ENCODE measurements at places on chromosomes 16 and 17.

DNA sequence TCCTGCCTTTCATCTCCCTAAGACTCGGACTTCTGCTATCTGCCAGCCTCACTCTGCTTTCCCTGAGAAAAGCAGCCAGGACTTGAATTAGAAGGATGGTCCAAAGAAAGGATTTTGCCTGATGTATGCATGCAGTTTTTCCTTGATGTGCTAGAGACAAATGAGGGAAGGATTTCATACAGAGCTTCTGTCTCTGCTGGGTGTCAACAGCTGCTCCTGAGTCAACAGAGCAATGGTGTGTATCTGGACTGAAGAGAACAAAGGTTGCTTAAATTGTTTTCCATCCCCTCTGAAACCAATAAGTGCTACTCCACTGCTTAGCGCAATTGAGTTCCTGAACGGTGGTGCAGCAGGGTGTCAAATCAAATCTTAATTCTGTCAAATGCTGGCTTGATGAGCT, 680.6 kb upstream of the C16orf82 start:
- DNase-seq = no peak

- no peak for DNase-seq
Observed at GRCh38 chr17:47791025-47791424, 30.6 kb downstream of the OSBPL7 start.

GRCh38 chr16:1989209-1990100, at the start of gene SYNGR3:
Gene SYNGR3, plus strand, starts transcription at chr16:1989970. Its CDS starts 133 bp downstream, at chr16:1990103.
- no peak for DNase-seq

DNA sequence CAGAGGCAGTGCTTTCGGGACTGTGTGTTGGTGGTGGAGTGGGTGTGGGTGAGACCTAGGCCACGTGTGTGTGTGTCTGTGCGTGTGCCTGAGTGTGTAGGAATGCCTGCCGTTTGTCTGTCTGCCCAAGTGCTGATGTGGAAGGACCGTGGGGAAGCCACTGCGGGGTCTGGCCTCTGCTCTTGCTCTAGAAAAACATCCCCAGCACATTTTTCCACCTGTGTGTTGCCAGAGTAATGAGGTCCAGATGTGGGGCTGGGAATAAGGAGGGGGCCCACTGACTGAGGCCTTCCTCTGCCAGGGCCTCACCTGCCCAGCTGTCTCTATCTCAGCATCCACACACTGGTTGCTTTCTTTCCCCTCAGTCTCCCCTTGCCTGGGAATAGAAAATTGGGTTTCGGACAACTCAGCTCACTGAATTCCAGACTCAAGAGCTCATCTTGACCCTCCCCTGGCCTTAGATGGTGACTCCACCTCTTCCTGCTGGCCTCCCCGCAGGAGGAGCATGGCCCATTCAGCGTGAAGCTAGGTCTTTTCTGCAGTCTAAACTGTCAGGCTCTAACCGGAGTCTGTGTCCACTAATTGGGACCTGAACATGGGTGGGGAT, 7.6 kb downstream of the SGCA start:
- DNase-seq = no peak

GRCh38 chr17:27555339-27555738, 75.6 kb upstream of the LGALS9 start:
- no peak for DNase-seq

GRCh38 chr16:57262841-57263540, 17.9 kb downstream of the ARL2BP start:
- no peak for DNase-seq

- DNase-seq = peak; percentile 95
Observed at GRCh38 chr16:30658731-30659506, 688 bp downstream of the FBRS start.

- no peak for DNase-seq
Observed at GRCh38 chr16:27313422-27314160, at the start of gene IL4R. Gene IL4R, plus strand, starts transcription at chr16:27313974. Its CDS starts 26,230 bp downstream, at chr16:27340204.

DNA sequence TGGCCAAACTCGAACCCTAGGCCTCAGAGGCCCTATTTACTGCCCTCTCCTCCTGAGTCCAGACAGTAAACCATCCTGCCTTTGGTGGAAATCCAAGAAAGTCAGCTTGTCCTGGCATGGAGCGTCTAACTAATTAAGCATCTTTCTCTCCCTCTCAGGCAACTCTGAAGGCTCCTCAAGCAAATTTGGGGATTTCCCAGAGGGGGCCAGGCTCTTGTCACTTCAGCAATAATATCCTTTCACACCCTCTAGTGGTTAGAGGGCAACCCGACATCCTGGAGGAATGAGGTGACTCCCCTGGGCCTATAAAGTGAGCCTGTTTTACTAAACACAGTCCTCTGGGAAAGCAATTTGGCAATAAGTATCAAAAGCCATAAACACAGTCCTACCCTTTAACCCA, 60.4 kb downstream of the NOG start:
- peak; percentile 26 for DNase-seq

DNA sequence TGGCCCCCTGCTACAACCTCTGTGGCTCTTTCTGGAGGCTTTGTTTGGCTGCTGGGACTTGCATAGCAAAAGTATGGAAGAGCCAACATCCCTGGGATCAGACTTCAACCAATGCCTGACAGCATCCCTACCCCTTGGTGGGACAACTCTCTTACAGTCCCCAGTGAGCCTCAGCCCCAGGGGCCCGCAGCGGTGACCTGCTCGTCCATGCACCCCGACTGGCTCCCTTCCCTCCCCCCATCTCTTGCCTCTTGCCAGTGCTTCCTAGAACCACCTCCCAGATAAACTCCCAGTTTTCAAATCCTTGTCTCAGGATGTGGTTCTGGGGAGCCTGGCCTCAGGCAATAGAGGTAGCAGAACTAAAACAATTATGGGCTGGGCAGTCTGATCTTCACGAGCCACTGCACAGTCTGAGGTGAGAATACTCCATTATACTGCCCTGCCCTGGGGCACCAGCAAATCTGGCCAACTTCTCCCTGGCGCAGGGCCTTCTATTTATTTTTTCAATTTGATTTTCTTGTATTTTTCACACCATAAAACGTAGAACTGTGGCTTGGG, 86.6 kb upstream of the BRD7 start:
- DNase-seq = no peak

DNA sequence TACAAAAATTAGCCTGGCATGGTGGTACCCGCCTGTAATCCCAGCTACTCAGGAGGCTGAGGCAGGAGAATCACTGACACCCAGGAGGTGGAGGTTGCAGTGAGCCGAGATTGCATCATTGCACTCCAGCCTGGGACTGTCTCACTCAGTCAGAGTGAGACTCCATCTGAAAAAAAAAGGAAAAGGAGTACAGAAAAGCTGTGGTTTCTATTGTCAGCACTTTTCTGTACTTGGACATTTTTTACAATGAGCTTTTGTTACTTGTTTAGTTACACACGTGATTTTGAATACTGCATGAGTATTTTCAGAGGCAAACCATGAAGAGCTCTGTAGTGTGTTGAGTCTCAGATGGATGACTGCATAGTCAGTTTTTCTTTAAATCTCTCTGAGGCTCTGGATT, 26.3 kb downstream of the ZC3H18 start:
- no peak for DNase-seq

- no peak for DNase-seq
Observed at GRCh38 chr16:85221771-85222154, 109.5 kb upstream of the CIBAR2 start.

- no peak for DNase-seq
Observed at GRCh38 chr16:4085405-4085970, 30.8 kb downstream of the ADCY9 start.

GRCh38 chr16:65521633-65522328, 399.9 kb upstream of the CDH11 start:
- no peak for DNase-seq

GRCh38 chr16:15653227-15653626, 3.2 kb downstream of the NDE1 start:
- peak; percentile 70 for DNase-seq

GRCh38 chr17:76253841-76254240, 11.3 kb upstream of the UBALD2 start:
- no peak for DNase-seq

DNA sequence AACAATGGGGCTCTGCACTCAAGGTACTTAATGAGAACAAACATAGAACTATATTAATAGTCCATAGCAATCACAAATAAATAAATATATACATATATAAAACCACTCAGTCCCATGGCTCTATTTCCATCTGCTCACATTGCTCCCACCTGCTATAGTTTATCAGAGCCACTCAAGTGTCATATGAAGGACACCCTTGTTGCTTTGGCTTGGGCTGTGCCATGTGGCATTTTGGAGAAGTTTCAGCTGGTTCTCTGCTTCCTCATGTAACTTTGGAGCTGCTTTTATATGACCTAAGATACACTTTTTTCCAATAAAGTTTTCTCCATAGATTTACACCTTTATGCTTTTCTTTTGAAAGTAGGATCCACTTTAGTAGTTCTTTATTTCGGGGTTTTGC, 126.4 kb downstream of the KCNJ2 start:
- no peak for DNase-seq

DNA sequence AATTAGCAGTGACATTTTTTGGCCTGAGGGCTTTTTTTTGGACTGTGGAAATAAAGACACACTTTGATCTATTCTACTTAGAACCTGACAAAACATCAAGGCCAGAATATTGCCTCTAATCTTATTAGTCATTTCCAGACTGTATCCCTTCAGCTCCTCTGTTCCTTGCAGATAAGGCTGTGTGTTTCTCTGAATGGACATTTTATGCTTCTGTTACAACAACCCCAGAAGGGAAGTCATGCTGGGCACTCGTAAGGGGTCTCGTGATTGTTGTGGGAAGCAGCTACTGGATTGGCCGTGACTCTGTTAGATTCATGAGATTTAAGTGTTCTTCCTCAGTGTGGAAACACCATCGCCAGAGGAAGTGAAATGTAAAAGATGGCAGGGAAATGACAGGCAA, 31.6 kb upstream of the HS3ST2 start:
- no peak for DNase-seq

GRCh38 chr16:20023190-20023589, 50.5 kb downstream of the GPR139 start:
- no peak for DNase-seq

DNA sequence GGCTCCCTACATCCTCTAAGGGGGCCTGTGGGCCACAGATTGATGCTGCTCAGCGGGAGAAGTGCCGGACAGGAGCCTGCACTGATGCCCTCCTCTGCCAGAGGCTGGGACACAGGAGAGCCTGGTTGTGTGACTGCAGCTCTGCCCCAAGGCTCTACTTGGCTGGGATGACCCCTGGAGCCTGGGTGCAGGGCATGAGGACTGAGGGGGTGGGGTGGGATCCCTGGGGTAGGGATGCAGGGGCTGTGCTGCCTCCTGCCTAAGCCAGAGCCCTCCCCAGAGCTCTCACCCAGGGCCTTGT, 577 bp downstream of the EVPLL start:
- no peak for DNase-seq

DNA sequence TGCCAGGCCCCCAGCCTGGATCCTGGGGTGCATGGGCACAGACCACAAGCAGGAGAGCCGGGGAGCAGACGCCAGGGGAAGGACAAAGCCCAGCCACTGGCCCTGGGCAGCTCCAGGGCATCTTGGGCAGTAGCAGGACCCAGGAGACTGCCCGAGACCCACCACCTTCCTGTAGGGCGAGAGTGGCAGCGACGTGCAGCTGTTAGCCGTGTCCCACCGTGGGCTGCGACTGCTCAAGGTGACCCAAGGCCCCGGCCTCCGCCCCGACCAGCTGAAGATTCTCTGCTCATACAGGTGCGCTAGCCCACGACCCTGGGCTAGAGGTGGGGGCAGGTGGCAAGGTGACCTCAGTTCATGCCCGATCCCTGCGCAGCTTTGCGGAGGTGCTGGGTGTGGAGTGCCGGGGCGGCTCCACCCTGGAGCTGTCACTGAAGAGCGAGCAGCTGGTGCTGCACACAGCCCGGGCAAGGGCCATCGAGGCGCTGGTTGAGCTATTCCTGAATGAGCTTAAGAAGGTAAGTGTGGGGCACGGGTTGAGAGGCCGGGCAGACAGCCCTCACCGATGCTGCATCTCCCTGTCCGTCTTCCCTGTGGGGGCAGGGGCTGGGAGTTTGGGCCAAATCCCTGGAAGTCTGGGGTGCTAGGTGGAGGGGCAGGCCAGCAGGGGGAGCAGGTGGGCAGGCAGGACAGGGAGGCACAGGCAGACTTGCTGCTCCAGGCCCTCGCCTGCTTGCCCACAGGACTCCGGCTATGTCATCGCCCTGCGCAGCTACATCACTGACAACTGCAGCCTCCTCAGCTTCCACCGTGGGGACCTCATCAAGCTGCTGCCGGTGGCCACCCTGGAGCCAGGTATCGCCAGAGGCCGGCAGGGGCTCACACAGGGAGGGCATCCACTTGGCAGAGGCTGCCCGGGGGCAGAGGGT, 13.5 kb upstream of the SMIM5 start:
- no peak for DNase-seq
